Left renal cortex interstitium (tissue), 4 donors: ENCODE measurements at places on chromosomes 11 and 22. TPM values are rescaled to one million over a fixed set of nuclear protein-coding genes. Genes with fewer than 3 reads are reported as not detected.

- DNase-seq: no peak
Observed at GRCh38 chr11:81059356-81059755, 1618.5 kb upstream of the TENM4 start.

SCARF2 gene
- 21.6 TPM for polyA plus RNA-seq

CHEK1 gene
- 27.4 TPM for polyA plus RNA-seq

GRCh38 chr11:38819981-38820380 lies 2221.9 kb upstream of the RAG2 start:
- no peak for DNase-seq

DNA sequence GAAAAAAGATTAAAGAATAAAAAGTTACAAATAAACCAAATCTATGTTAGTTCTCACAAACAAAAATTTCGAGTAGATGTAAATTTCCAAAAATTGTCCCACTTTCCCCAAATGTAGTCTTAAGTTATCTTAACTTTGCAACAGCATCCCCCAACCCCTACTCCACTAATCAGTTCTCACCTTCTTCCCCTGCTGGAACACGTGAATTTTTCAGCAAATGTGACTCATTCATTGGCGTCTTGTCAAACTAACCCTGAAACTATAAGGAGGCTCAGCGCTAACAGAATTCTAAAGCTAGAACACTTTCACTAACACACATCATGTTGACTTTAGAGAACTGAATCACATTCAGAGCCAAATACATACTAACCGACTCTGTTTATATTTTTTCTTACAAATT lies 46.1 kb downstream of the PHF21A start:
- DNase-seq: no peak

GRCh38 chr11:60700689-60701468 lies 1.5 kb downstream of the MS4A8 start:
- DNase-seq: no peak

GRCh38 chr11:94924612-94925011 lies 48.7 kb downstream of the CWC15 start:
- no peak for DNase-seq

DNA sequence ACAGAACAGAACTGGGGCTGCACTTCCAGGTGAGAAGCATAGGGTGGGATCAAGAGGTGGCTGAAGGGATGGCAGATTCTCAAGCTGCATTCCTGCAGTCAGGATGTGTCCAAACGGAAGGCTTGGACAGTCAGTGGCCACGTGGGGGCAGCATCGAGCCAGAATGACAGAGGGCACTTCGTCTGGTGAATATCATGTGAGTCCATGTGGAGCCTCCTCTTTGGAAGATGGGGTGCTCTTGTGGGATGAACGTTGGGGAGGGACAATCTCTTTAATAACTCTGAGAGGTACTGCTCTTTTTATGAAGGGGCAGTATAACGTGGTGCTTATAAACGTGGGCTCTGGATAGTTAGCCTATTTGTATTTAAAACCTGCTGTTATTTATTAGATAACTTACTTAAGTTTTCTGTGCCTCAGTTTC lies 154.9 kb upstream of the NAV2 start:
- DNase-seq: no peak

SLC25A45 gene
- 9.0 TPM for polyA plus RNA-seq

- no peak for DNase-seq
Observed at GRCh38 chr11:72702096-72702495, 27.9 kb upstream of the PDE2A start.

OR2AG2 gene
- 0.13 TPM for polyA plus RNA-seq

DNA sequence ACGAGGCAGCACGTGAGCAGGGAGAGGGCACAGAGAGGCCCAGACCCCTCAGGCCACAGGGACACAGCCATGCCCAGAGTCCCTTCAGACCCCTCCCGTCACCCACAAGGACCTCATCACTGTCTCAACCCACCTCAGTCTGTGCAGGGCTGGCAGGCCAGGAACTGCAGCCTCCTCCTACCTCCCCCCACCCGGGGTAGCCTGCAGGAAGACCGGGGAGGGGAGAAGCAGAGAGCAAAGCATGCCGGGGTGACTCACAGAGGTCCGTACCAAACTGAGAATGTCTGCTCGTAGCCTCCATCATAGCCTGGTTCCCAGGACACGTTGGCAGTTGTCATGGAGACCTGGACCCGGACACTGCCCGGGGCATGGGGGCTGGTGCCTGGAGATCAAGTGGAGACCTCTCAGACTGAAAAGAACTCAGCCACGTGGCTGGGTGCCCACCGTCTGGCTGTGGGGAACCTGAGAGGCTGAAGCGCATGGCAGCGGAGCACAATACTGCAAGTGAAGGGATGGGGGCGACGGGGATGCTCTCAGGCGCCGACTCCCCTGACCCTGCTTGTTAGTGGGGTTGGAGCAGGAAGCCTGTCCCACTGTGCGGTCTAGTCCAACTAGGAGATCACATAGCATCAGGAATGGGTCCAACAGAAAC lies 27.2 kb downstream of the IGSF9B start:
- no peak for DNase-seq

MRGPRX4 gene
- polyA plus RNA-seq: not detected
